Stimulated activated CD4-positive, alpha-beta T cell treated with anti-CD3 and anti-CD28 coated beads, TNF-alpha, amount 100 ng/mL, for 48 hours (primary cell): ENCODE measurements at places on chromosomes 11 and 22.

- DNase-seq, result no peak
Observed at GRCh38 chr11:13606701-13607100, 61.8 kb upstream of the FAR1 start.

DNA sequence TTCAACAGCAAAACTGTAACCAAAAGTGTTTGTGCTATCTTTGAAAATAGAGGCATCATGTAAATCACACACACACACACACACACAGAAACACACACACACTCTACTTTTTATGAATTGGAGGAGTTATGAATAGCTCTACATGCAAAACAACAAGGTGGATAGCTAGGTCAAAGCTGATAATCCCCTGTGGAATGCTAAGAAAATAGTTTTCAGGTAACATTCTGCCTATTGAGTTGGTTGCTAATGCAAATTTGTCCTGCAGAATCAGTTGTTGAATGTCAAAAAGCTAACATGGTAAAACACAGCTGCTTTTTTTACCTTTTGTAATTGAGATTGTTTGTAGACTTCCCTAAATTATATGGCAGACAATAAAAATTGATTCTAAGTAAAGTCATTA lies 1658.4 kb upstream of the RAG2 start:
- DNase-seq, result no peak

DNA sequence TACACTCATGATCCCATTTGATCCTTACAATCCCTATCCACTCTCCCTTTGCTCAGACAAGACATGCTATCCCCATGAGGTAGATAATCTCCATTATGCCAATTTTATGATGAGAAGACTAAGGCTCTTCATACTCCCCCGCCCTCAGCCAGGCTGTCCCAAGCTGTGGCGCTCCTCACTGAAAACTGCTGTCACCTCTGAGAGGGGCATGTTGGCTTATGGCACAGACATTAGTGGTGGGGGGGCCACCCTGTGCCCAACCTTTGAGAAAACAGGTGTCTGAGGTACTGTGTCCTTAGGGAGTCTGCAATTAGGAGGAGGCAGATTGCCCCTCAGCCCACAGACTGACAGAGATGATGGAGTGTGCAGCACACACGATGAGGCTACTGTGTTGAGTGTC lies 2.4 kb downstream of the DDTL start:
- no peak for DNase-seq

- no peak for DNase-seq
Observed at GRCh38 chr11:71951741-71952310, 23.0 kb downstream of the RNF121 start.

DNA sequence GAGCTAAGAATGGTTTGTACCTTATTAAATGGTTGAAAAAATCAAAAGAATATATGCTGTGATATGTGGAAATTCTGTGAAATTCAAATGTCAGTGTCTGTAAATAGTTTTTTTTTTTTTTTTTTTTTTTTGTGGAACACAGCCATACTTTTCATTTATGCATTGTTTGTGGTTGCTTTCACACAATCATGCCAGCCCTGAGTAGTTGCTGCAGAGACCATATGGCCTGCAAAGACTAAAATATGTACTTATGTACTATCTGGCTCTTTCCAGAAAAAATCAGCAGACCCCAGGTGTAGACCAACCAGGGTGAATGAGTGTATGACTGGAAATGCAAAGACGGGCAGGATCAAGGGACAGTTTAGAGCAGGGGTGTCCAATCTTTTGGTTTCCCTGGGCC lies 98.3 kb downstream of the PTPRJ start:
- no peak for DNase-seq

- no peak for DNase-seq
Observed at GRCh38 chr11:123313262-123313661, 116.8 kb upstream of the GRAMD1B start.

DNA sequence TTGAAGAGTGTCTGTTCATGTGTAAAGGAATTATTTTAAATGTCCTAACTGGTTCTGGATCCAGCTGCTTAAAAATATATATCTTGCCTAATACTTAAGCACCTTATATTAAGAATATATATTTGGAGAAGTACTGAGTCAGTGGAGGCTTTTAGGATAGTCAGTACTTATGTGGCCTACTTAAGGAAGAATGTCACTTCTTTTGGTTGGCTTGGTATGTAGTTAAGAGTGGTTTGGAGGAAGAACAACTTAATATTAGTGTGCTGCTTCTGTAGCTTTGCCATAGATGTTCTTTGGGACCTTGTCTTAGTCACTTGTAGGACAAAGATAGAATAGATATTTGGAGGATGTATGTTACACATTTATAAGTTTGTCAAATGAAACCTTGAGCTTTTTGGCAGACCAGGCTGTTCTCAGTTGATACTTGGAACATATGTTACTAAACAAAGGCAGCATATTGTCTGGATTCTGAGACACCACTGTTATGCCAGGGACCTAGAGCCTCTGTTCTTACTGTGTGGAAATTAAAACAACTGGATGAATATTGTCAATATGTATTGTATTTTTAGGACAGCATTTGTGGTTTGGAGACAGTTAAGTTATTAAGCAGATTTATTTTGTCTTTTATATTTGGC lies 4.9 kb downstream of the HIPK3 start:
- DNase-seq, result no peak

GRCh38 chr11:92692826-92693546 lies 276.5 kb upstream of the MTNR1B start:
- DNase-seq, result no peak

GRCh38 chr22:45995405-45996101 lies 18.6 kb upstream of the WNT7B start:
- DNase-seq, result no peak

DNA sequence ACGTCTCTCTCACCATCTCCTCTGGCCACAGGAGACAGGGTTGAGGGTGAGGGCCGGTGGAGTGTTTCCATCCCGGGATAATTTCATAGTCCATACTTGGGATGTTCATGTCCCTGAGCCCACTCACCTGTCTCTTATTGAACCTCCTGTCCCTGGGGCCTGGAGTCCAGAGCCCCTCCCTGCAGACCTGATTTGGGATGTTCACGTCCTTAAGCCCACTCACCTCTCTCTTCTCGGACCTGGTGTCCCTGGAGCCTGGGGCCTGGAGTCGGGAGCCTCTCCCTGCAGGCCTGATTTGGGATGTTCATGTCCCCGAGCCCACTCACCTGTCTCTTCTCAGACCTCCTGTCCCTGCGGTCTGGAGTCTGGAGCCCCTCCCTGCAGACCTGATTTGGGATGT lies 868.2 kb downstream of the BRD1 start:
- DNase-seq, result no peak

GRCh38 chr11:13287681-13288080 lies 10.1 kb downstream of the BMAL1 start:
- no peak for DNase-seq

DNA sequence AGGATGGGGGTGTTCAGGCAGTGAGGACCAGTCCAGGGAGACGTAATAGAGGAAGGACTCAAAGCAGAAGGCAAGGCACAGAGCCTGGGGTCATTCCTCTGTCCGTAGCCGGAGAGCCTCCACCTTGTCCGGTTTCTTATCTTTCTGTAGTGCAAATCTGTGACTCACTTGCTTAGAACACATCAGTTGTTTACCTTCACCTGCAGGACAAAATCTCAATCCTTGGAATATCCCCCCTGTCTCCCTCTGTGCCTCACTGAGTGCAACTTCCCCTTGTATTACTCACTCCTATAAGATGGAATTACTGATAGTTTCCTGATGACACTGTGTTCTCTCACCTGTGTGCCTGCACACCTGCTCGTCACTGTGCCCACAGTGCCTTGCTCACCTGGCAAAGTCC lies 20.4 kb upstream of the TTC12 start:
- DNase-seq, result no peak

- no peak for DNase-seq
Observed at GRCh38 chr11:65416841-65417701, 5.5 kb upstream of the NEAT1 start.

- DNase-seq, result no peak
Observed at GRCh38 chr11:122765487-122766131, 72.7 kb upstream of the CRTAM start.

DNA sequence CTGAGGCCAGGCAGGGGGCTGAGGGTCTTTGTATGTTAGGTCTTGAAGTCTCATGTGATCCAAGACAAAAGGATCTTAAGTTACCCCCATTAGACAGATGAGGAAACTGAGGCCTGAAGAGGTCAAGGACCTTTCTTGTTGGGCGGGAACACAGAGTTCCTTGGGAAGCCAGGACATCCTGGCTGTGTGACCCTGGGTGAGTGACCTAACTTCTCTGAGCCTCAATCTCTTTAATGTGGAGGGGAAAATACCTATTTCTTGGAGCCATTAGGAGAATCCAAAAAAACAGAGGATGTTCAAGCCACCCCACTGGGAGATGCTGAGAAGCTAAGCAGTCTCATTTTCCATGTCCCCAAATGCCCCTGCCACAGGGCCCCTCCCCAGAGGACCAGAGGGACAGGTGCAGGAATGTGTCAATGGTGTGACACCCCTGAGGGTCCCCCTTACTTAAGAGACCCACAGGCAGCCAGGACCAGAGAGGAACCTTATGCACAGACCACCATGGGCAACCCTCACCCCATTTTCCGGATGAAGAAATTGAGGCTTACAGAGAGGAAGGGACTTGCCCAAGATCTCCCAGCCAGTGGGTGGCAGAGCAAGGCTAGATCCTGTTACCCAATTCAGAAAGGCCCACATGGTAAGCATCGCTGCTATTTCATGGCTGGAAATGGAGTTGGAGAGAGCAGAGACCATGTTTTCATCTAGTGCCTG lies 8.0 kb downstream of the RAC2 start:
- no peak for DNase-seq

DNA sequence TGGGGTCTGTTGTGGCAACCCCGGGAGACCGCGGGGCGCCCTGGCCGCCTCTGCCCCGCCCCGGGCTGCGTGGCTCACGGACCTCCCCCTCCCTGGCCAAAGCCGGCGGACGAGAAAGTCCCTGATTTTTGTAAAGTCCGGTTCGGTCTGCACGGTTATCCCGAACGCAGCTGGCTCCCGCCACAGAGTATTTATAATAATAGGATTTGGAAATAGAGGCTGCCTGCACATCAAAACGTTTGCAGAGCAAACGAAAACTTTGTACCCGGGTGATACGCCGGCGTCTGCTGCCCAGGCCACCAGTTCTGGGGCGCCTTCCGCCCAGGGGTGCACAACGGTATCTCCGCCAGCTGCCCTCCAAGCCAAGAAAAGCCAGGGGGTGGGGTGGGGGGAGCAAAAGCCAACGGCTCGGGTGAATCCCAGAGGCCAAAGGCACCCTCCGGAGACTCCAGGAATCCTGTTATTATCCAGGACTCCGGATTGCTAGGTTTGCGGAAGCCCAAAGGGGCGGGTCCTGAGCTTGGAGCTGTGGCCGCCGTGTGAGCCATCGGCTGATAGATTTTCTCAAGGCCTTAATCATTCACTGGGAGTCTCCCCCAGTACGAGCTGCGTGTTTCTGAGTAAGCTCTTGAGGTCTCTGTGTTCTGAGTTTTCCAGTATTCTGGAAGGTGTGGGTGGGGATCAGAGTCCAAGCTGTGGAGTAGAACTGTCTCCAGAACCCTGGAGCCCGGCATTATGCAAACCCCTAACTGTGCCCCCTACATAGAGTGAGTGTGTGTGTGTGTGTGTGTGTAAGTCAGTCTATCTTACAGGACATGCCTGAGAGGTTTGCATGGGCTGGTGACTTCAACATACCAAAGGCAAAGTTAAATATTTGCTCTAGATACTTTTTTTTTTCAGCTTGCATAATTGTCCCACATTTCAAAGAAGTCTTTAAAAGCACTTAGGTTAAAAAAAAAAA lies 673 bp upstream of the SHANK2 start:
- no peak for DNase-seq

DNA sequence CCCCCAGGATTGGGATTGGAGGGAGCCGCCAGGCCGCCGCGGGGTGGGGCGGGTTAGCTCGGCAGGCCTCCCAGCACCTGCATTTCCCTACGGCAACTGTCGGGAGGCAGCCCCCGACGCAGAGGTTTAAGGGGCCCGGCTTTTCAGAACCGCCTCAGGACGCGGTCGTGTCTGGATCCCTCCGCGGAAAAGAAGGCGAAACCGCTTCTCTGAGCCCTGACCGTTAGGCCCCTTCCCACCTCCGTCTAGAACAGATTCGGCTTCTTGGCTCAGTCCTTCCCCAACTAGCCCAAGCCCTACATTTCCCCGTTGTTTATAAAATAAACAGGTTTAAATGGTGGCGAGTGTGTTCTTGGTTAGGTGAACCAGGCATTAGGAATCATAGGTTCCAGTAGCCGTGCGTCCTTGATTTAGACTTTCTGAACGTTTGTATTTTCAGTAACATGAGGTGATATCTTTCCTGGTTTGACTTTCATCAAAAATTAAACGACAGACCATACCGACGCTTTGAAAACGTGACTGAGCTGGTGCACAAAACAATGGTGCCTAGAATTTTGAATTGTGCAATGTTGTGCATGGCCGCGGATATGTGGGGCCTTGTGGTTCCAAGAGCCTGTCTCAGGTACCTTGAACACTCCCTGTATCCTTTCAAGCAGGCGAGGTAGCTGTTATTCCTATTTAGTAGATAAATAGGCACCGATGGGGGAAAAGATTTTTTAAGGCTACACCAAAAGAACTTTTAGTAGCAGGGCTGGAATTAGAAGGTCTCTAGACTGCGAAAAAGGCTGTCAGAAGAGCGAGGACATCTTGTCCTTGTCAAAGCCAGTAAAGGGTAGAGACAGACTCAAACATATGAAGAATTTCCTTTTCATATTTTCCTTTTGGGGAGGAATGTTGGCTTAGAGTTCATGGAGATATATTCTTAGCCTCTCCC lies 1.2 kb upstream of the HSPA8 start:
- no peak for DNase-seq

DNA sequence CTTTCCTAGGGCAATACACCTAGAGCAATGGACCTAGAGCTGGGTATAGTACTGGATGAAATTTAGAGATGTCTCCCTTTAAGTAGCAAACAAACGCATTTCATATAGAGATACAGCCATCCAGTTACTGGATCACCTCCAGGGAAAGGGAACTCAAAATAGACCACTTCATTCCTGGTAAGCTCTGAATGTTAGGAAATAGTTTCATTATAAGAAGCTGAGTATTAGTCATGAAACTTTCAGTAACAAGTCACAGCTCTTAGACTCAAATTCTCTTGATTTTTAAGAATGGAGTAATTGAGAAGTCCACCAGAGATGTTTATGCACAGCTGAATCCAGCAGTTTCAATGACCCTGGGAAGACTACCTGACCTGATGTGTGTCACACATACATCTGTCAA lies 221.9 kb downstream of the FAM76B start:
- no peak for DNase-seq

GRCh38 chr11:113256431-113257202 lies 57.8 kb upstream of the TTC12 start:
- no peak for DNase-seq

DNA sequence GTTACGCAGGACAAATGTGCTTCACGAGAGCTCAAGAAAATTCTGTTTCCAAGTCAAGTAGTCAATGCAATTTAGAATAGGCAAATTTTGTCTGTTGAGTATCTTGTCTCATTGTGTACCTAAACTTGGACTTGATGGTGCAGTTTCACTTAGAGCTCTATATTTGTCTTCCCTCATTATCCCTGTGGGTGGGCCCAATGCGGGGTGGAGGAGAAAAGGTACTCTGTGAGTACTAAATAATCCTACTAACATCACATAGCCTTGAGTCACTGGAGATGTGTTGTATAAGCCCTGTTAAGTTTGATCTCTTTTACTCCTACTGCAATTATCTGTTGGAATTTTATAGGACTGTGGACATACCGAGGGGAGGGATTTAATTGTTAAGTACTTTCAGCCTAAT lies 331.2 kb downstream of the METTL15 start:
- no peak for DNase-seq

GRCh38 chr11:72575533-72576242 lies 98.5 kb downstream of the PDE2A start:
- no peak for DNase-seq
